ENCODE measurements at places on chromosomes 7 and 10.
A peak's percentile ranks its signal among the peaks of the same experiment; 100 is the strongest.

GRCh38 chr10:520402-520787, 169.1 kb downstream of the DIP2C start:
- DNase-seq, result no peak

- no peak for DNase-seq
These were observed 53.7 kb upstream of the KDM7A start for GRCh38 chr7:140230516-140230860.

DNA sequence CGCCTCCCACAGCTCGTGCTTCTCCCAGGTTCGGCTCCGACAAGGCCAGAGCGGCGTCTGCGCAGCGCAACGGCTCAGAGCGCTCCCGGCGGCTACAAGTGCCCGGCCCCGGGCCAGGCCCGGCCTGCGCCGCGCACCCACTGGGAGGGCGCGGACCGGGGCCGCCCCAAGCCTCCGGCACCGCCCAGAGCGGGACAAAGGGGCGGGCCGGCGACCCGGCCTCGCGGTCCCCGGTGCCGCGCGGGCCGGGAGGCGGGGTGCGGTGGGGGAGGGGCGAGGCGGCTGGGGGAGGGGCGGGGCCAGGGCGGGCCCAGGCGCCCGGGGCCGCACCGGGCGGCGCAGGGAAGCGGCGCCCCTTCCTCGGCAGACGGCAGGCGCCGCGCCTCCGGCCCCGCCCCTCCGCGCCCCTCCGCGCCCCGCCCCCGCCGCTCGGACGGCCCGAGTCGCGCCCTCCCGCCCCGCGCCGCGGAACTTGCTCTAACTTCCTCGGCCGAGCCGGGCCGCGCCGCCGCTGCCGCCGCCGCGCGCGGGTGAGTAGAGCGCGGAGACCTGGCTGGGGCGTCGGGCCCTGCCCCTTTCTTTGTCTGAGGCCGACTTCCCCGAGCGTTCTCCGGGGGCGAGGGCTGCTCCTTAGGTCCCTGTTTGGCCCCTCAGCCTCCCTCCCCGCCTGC, at the start of gene TSPAN14:
Gene TSPAN14 (plus strand): TSS at position 469 of the 671 bp plus-strand sequence. CDS start 34,924 bp downstream, outside the sequence.
- peak; percentile 47 for DNase-seq

- no peak for DNase-seq
These were observed 338.0 kb upstream of the MKI67 start for GRCh38 chr10:128463991-128464760.

DNA sequence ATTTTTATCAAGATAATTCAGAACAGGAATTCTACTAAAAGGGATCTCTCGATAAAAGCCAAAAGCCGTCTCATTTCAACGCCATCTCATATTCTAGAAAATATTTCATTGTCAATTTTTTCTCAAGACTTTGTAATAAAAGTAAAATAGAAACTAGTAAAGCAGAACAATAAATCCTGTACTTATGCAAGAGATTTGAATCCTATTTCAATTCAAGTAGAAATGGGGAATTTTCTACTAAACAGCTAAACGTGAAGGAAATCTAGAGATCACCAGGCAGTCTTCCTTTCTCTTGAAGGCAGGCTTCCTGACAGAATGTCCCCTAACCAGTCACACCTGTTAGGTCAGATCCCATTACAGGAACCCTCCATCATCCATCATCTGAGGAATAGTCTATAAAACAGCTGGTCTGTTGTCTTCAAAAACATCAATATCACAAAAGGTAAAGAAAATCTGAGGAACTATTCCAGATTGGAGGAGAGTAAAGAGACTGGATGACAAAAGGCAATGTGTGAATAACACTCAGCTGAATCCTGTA, 23.7 kb downstream of the USP6NL start:
- no peak for DNase-seq

DNA sequence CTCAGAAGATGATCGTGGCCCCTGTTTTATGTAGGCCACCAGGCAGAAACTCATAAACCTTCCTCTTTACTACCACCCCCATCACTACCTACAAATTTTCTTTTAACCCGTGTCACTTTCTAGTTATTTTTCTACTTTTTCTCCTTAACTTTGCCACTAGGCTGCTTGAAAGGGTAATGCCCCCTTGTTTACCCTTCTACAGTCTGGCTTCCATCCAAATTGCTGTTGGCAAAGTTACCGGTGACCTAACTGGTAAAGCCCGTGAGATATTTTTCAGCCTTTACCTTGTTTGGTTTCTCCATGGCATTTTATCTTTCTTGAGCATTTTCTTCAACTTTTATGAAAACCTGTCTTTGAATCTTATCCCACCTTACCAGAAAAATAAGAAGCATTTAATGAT, 153.0 kb downstream of the WNT2 start:
- DNase-seq, result peak; percentile 65

DNA sequence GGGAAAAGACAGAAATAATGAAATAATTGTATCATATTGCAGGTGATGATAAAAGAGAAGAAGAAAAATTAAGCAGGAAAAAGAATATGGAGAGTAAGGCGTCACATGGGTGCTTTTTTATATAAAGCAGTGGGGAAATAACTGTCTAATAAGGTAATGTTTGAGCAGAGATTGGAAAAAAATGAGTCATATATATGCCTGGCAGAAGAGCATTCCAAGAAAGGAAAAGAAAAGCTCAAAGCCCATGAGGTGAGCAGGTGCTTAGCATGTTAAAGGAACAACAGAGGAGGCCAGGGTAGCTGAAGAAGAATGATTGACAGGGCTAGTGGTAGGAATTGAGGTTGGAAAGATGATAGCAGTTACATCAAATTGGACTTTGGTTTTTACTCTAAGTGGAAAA, 739.5 kb downstream of the SORCS1 start:
- DNase-seq, result no peak

DNA sequence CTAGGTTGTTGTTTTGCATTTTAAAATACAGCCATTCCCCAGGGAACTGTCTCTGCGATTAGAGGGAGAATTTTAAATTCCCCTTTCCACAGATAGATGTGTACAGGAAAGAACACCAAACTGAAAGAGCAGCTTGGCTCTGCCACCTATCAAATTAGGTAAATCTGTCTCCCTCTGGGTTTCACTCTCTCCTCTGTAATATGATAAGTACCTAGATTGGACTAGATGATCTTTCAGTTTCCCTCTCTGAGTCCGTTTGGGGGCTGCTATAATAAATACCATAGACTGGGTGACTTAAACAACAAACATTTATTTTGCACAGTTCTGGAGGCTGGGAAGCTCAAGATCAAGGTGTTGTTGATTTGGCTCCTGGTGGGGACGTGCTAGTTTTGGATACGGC, 186.0 kb downstream of the KIF20B start:
- no peak for DNase-seq

GRCh38 chr7:95843286-95843685, 70.9 kb downstream of the DYNC1I1 start:
- no peak for DNase-seq

DNA sequence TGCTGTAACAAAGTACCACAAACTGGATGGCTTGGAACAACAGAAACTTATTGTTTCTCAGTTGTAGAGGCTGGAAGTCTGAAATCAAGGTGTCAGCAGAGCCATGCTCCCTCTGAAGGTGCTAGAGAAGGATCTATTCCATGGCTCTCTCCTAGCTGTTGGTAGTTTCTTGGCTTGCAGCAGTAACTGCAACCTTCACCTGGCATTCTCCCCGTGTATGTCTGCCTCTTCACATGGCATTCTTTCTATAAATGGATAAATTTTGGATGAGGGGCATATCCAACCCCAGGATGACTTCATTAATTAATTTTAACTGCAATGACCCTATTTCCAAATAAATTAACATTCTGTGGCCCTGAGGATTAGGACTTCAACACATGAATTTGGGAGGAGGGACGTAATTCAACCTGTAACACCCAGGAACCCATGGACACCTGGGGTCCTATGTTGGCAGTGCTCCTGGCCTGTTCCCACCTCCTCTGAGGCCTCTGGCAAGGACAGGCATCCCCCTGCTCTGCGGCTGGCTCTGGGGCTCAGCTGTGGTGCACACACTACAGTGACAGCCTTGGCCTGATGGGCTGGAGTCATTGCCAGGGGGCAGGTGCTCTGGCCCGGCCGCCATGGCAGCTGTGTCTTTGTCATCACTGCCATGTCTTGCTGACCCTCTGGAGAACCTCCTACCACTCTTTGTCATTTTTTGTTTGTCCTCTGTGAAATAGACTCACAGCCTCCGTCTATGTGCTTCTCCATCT, 30.8 kb downstream of the LSMEM1 start:
- no peak for DNase-seq

- no peak for DNase-seq
These were observed 63.2 kb downstream of the CACNB2 start for GRCh38 chr10:18203471-18203870.

DNA sequence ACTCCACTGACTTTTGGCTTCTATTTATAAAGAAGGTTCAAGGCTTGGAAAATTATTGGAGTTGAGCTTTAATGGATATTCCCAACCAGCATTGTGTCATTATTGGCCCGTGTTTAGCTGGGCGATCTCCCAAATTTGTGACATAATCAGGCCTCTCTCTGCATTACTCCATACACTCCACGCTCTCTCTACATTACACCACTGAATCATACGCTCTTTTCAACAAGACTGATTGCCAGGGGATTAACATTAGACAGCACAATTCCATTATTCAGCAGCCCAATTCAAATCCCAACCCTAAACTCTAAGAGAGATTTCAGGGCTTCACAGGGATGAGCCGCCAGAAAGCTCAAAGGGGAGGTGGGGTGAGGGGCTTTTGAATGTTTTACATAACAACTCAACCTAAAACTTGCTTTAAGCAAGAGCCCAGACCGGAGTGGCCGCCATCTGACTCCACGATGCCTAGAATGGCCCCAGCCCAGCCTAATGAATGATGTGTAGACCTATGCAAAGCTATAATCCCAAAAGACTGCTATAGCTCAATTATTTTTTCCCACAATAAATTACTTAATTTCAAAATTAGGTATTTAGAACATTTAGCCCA, 61.8 kb downstream of the FGFR2 start:
- no peak for DNase-seq

- DNase-seq, result no peak
These were observed 14.6 kb upstream of the FZD1 start for GRCh38 chr7:91249506-91250233.

- no peak for DNase-seq
These were observed 19.9 kb downstream of the STMP1 start for GRCh38 chr7:135682191-135682590.

GRCh38 chr7:77320714-77321113, 95.4 kb downstream of the GSAP start:
- DNase-seq, result no peak

- no peak for DNase-seq
These were observed 19.5 kb downstream of the TSPAN15 start for GRCh38 chr10:69470463-69471384.

DNA sequence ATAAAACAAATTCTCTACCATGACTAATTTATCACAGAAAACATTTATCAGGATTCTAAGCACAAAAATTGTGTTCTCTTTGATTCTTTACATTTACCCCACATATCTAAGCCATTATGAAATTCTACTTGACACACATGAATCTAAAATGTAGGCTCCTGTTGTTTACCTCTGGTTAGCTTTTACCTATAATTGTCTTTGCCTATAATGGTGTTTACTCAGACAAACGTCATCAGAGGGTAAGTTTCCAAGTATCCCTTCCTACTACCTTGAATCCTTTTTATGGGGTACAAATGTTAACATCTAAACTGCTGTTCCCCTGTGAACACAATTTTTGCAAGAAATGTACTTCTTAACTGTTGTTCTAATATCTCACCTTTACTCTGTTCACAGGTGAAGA, 63.5 kb downstream of the MINDY3 start:
- DNase-seq, result no peak

- DNase-seq, result no peak
These were observed 35.8 kb downstream of the NRBF2 start for GRCh38 chr10:63168821-63169462.

DNA sequence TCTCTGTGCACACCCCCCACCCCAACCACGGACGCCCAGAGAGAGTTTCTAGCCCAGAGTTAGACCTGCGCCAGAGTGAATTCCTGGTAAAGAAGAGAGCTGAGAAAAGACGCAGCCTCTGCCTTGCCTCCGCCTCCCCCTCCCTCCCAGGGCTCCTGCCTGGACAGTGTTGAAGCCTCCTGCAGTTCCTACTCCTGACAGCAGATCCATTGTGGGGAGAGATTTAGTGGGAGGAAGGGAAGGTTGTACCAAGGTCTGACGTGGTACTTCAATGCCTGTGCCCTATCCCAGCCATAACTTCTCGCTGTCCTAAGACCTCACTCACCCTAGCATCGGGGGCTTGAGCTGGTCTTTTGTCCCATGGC, 952 bp downstream of the SRRM3 start:
- no peak for DNase-seq

DNA sequence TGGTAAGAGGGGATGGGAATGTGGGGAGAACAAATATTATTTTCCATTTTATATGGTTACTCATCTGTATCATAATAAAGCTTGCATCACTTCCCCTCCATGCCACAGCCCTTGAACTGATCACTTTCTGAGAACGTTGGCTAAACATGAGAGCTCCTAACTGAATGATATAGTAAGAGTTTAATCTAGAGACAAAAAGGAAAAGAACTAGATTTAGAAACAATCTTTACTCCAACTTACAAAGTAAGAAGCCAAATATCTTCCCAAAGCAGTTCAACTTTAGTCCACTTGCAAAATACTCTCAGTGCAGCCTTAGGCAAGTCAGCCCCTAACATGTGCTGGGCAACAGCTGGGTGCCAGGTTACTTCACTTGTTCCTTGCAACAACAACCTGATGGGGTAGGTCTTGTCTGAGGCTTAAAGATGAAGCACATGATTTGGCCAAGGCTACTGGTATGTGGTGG, 20.3 kb downstream of the SMURF1 start:
- no peak for DNase-seq

GRCh38 chr7:69603351-69603750, 5.1 kb downstream of the AUTS2 start:
- DNase-seq, result no peak

DNA sequence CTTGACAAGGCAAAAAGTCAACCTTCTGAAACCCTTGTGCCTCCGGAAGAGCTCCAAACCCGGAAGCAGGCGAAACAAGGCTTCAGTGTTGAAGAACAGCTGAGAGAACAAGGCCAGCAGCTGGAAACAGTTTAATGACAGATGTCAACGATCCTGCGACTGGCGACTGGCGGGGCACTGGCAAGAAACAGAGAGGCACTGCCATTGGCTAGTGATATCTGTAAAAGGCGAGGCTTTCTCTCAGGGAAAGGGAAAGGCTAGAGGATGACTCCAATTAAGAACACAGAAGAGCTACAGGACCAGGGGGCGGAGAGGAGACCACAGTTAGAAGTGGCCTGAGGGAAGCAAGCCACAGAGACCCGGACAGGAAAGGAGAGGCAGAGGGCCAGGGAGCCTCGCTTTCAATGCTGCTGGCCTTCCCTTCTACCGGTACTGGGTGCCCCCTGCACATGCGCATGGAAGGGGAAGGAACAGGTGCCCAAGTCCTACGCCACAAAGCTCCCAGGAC, 19.4 kb downstream of the ITGB1 start:
- no peak for DNase-seq

- DNase-seq, result no peak
These were observed 89.0 kb upstream of the PHYHIPL start for GRCh38 chr10:59087486-59087885.
